GM12878 (cell line): ENCODE measurements at places on chromosomes 2 and 18. TPM values are rescaled to one million over a fixed set of nuclear protein-coding genes. Genes with fewer than 3 reads are reported as not detected.

Gene MTHFD2
- 180 and 192 TPM in 2 replicates for total RNA-seq

Gene POTEI
- total RNA-seq: 0.11 and 0.13 TPM in 2 replicates

Gene EN1
- total RNA-seq: not detected in 2 replicates

Gene LYPD6
- total RNA-seq: not detected in 2 replicates
